Smooth muscle cell of the brain vasculature (primary cell): ENCODE measurements at places on chromosomes 12 and 14.

GRCh38 chr12:67727702-67728666 lies 79.4 kb downstream of the DYRK2 start:
- DNase-seq = no peak

DNA sequence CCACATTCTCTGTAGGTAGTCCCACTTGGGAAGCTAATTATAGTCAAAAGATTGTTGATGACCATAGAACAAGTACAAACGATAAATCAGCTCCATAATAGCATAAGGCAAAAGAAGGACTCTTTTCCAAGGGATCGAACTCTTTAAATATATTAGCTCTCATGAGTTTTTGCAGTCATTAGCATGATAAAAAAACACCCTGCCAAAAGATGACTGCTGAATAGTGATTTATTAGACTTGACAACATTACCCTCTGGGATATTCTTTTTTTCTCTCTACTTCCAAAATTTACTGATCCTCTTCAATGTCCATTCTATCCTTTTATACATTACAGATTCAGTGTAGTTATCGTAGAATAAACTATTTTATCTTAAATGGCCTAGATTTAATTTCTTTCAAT lies 14.2 kb downstream of the EPYC start:
- DNase-seq = no peak

DNA sequence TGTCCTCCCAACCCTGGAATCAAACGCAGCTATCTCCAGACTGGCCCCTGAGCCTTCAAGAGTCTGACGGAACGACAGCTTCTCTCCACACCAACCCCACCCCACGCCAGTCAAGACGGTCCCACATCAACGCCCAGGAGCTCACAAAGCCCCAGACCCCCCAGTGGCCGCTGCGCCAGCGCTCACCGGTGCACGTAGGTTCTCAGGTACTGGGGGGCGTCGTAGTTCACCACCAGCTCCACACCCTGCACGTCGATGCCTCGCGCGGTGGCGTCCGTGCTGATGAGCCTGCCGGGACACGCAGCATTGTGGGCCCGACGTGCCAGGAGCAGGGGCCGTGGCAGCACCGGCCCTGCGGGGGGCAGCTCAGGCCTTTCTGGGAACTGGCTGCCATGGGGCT lies 4.2 kb downstream of the DDX51 start:
- no peak for DNase-seq

DNA sequence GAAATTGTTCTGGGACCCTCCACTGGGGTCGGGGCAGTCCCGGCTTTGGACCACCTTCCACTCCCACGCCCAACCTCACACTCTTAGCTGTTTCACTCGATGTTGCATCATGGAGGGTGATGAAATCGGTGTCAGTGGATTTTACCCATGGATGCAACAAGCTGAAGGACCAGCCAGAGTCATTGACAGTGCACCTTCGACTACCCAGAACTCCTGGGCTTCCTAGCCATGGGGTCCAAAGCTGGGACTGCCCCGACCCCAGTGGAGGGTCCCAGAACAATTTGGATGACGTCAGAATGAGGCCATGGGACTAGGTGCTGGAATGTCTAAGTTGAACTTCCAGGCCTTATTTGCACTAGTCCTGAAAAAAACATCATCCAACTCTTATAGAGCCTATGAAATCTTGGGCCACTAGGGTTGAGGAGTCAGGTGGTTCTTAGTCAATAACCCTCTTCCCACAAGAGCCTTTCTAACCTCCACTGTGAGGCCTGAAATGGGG lies 882 bp upstream of the IL23A start:
- no peak for DNase-seq

GRCh38 chr12:111462210-111462769 lies 56.6 kb downstream of the SH2B3 start:
- DNase-seq = no peak

- DNase-seq = no peak
Measured at GRCh38 chr12:58412461-58413060, 471.2 kb downstream of the ATP23 start.
